ENCODE measurements at places on chromosomes 1 and 21.

DNA sequence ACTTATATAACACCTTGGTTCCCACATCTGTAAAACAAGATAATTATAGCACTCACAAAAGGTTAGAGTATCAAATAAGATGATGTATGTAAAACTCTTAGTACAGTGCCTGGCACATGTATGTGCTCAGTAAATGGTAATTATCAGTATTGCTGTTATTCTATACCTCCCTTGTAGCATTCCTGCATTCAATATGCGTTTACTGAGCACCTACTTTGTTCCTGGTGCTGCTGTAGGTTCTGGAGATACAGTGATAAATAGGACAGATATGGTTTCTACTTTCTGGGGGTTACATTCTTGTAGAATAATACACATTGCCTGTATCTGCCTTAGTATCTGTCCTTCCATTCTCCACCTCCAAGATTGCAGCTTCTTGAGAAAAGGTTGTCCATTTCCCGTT lies 1.2 kb upstream of the SSR2 start:
- DNase-seq: no peak

- DNase-seq: no peak
These were observed 71.2 kb upstream of the ECE1 start for GRCh38 chr1:21361506-21361905.

- no peak for DNase-seq
These were observed 167.2 kb downstream of the FMN2 start for GRCh38 chr1:240258910-240259309.

DNA sequence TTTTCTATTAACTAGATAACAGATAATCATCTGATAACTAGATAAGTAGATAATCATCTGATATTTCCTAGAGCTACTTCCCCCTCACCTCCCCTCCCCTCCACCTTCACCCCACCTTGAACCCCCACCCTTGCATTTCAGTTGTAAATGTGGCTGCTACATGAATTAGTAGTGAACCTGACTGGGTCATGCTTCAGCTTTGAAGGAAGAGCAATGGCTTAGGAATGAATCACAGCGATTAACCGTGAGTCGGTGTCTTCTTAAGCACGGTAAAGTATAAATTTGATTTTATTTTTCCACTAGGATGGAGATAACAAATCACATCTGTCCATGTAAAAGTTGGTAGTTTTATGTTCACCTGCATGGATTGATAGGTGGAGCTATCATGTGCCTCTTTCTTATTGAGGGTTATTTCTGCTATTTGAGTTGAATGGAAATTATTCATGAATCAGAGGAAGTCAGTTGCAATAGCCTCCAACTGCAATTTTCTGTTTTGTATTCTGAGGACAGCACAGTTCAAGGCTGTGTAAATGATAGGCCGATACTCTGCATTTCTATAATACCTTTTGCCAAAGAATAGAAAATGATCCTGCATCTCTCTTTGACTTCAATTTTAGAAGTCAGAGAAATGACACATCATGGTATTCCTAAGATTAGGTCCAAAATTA lies 235.0 kb downstream of the PTGER3 start:
- no peak for DNase-seq

GRCh38 chr21:40660461-40660860 lies 186.5 kb downstream of the DSCAM start:
- DNase-seq: no peak

DNA sequence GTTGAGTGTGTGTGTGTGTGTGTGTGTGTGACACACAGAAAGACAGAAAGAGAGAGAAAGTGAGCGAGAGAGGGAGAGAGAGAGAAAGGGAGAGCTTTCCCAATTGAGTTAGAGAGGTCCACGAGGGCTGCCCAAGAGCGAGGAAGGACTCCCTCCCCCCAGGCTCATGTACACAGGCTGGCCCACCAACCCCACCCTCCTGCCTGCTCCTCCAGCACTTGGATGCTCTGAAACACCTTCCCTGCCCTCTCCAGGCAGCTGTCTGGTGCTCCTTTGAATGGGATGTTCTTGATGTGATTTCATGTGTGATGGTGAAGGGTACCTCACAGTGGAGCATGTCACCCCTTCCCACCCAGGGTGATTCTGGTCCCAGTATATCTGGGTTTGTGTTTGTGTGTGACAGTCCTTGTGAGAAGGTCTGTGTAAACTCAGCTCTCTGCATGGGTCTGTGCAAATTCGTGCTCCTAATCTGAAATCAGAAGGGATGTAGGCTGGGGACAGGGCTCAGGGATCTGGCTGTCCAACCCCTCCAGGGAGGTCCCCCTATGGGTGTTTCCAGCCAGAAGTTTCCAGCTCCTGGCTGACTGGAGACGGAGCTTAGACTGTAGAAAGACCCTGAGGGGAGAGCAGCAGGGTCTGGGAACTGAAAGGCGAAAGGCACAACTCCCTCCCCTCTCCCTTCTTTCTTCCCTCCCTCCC lies 6.8 kb upstream of the PEAR1 start:
- no peak for DNase-seq

DNA sequence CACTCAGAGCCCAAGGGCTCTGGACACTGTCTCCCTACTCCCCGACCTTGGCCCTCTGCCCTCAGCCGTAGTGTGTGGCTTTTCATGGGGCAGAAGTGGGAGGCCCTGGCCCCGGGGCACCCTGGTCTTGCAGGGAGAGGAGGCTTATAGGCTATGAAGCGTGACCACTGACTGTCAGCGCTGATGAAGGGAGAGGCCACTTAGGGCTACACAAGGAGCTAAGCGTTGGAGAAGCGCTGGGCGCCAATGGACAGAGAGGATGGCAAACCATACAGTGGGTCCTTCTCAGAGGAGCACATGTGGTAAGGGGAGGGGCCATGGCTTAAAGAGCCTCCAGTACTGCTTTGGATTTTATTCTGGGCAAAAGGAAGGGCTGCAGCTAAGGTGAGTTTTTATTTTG lies 7.9 kb downstream of the CRABP2 start:
- DNase-seq: no peak
